ENCODE measurements at places on chromosomes 2 and 18. TPM values are rescaled to one million over a fixed set of nuclear protein-coding genes. Genes with fewer than 3 reads are reported as not detected.

Gene CACNB4
- 1.7 TPM for total RNA-seq

Gene RAB27B
- total RNA-seq, result 3.9 TPM

Gene ACOXL
- total RNA-seq, result 4.9 TPM

DNA sequence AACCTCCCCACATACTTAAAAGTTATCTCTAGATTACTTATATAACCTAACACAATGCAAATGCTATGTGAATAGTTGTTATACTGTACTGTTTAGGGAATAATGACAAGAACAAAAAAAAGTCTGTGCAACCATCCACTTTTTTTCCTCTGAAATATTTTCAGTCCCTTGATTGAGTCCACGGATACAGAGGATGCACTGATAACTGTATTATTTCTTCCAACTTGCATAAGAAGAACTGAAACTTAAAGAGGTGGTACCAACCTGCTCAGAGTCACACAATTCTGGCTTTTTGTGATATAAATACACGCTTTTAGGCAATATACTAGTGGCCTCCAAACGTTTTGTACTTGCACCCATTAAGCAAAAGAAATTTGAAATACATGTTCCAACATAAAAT is 1.4 kb downstream of the SMC6 start:
- peaks cover 37% of the 10 kb centered on the region for H3K4me1 ChIP-seq
- peak overlapping the region; percentile 91 for H3K27ac ChIP-seq
- DNase-seq, result no peak
- no peaks in the 10 kb centered on the region for H3K27me3 ChIP-seq

- no peak overlapping the region for H3K4me3 ChIP-seq
- H3K36me3 ChIP-seq, result no peaks in the 10 kb centered on the region
These were observed 256.9 kb downstream of the NDUFA10 start for GRCh38 chr2:239768031-239768790.

DNA sequence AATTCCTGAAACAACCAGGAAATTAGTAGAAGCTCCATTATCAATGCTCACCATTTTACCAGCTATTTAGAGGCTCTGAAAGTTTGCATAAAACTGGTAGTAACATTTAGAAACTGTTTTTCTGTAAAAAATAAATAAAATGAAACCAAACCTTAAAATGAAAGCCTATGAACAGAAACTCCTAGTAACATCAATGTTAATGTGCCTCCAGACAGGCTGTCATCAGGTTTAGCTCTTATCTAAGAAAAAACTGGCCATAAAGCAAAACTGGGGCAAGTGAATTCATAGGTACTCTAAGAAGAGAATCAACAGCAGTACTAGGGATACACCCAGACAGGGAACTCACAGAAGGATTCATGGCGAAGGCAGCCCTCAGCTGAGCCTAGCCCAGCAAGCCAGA is 8.0 kb downstream of the E2F6 start:
- H3K27ac ChIP-seq, result no peak overlapping the region
- peaks cover 18% of the 10 kb centered on the region for H3K36me3 ChIP-seq
- no peak for DNase-seq

DNA sequence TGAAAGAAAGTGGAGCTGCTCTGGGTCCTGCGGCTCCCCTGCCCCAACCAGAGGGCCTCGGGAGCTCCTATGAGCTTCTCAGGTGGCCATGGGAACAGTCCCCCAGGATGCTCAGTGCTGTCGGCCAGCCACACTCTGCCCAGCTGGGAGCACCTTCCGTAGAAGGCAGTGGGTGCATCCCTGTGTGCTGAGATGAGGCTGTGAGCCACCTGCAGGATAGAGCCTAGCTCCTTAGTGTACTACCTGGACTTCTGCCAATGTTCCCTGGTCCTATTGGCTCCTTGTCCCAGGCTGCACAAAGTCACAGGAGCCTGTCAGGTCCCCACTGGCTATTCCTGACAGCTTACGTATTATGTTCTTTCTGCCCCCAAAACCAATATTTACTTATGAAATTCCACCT is 16.1 kb downstream of the PRELID3A start:
- H3K36me3 ChIP-seq, result no peaks in the 10 kb centered on the region
- no peak overlapping the region for H3K27ac ChIP-seq
- H3K4me3 ChIP-seq, result no peak overlapping the region
- H3K27me3 ChIP-seq, result no peaks in the 10 kb centered on the region
- H3K4me1 ChIP-seq, result peaks cover 4% of the 10 kb centered on the region

GRCh38 chr2:156745619-156746018 is 309.4 kb downstream of the GPD2 start:
- no peaks in the 10 kb centered on the region for H3K4me1 ChIP-seq
- H3K4me3 ChIP-seq, result no peak overlapping the region
- H3K27me3 ChIP-seq, result no peaks in the 10 kb centered on the region
- DNase-seq, result no peak

- H3K27ac ChIP-seq, result no peak overlapping the region
- no peak overlapping the region for H3K4me3 ChIP-seq
- H3K27me3 ChIP-seq, result no peaks in the 10 kb centered on the region
- no peak for DNase-seq
These were observed 99.1 kb downstream of the EDAR start for GRCh38 chr2:108889907-108890306.

DNA sequence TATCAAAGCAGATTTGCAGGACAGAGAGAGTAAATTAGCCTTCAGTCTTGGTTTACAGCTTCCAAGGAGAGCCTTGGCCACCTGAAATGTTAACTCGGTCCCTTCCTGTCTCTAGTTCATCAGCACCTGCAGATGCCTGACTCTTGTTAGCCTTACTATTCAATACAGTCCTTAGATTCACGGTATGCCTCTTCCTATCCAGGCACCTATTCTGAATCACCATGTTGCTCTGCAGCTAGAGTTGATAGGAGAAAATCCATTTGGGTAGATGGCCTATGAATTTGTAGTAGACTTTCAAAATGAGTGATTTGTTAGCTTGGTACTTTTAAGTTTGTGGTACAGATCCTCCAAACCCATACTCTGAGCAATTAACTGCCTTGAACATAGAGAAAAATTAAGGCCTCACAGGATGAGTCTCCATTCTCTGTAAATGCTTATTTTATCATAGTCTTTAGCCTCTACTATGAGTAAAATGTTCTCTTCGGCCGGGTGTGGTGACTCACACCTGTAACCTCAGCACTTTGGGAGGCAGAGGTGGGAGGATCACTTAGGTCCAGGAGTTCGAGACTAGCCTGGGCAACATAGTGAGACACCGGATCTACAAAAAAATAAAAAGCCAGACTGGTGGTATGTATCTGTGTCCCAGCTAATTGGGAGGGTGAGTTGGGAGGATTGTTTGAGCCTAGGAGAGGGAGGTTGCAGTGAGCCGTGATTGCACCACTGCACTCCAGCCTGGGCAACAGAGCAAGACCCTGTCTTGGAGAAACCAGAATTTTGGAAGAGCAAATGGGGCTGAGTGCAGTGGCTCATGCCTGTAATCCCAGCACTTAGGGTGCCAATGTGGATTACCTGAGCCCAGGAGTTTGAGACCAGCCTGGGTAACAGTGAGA is 32.9 kb downstream of the PTCD3 start:
- H3K27ac ChIP-seq, result no peak overlapping the region
- H3K4me1 ChIP-seq, result no peaks in the 10 kb centered on the region

GRCh38 chr18:76515576-76515975 is 20.5 kb upstream of the ZNF516 start:
- no peak overlapping the region for H3K4me3 ChIP-seq
- no peak for DNase-seq
- H3K27me3 ChIP-seq, result peaks cover 21% of the 10 kb centered on the region
- H3K4me1 ChIP-seq, result no peaks in the 10 kb centered on the region
- no peak overlapping the region for H3K27ac ChIP-seq
- H3K36me3 ChIP-seq, result no peaks in the 10 kb centered on the region

Gene CPLX4
- total RNA-seq, result not detected

DNA sequence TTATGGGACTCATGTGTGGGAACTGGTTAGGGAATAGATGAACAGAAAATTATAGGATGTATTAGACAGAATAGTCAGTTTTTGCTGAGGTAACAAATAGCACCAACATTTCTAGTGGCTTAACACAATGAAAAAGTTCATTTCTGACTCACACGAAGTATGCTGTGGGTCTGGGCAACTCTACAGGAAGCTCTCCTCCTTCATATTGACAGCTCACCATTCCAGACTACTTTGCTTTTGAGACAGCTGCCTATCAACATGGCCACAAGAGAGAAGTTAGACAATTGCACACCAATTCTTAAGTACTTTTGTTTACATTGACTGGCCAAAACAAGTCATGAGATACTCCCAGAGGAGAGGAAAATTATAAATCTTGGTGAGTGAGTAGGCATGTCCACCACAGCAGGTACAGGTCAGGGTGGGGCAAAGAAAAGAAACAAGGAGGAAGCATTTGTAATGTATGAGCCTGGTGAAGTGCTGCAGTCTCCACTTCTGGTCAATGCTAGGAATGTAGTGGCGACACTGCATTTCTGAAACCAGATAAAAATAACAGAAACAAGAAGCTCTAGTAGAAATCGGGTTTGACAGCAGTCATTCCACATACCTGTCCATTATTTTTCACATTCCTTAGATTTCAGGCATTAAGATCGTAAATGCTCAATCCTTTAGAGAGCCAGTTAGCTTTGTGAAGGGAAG is 141.6 kb downstream of the ICOS start:
- no peaks in the 10 kb centered on the region for H3K36me3 ChIP-seq
- H3K4me1 ChIP-seq, result no peaks in the 10 kb centered on the region
- H3K27ac ChIP-seq, result no peak overlapping the region
- H3K4me3 ChIP-seq, result no peak overlapping the region
- peaks cover 7% of the 10 kb centered on the region for H3K27me3 ChIP-seq

DNA sequence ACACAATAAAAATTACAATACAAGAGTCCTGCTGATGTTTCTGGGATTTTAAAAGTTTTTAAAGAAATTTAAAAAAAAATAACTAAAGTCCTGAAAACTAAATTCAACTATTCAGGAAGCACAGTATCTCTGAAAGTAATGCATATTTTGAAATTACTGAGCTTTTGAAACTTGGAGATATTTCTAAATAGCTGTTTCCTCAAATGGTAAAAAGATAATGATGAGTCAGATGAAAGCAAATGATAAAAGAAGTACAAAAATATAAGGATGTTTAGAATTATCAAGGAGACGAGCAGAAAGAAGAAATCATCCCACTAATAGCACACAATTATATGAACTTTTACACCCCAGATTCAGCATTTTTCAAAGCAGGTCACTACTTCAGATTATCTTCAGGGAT is 90.2 kb upstream of the SLC25A52 start:
- no peaks in the 10 kb centered on the region for H3K27me3 ChIP-seq
- no peak for DNase-seq
- no peak overlapping the region for H3K27ac ChIP-seq
- H3K4me3 ChIP-seq, result no peak overlapping the region
- H3K36me3 ChIP-seq, result peaks cover 18% of the 10 kb centered on the region

DNA sequence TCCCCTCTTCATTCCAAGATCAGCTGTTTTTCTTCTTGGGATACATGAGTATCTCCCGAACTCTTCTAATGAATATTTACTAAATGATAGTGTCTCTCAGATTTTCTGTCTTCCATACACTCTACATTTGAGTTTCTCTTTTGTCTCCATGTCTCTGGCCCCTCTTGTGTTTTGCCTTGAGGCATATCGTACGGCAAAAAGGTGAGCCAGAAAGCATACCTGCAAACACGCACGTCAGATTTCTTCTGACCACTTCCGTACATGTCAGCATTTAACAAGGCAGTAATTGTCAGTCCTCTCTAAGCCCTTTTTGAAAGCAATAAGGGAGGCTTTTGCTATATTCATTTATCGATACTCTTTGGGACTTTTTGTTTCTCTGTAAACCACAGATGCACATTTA is 82.4 kb downstream of the FEZ2 start:
- no peaks in the 10 kb centered on the region for H3K27me3 ChIP-seq
- peaks cover 78% of the 10 kb centered on the region for H3K36me3 ChIP-seq
- H3K4me1 ChIP-seq, result no peaks in the 10 kb centered on the region
- no peak for DNase-seq
- H3K4me3 ChIP-seq, result no peak overlapping the region

- H3K36me3 ChIP-seq, result no peaks in the 10 kb centered on the region
- DNase-seq, result no peak
- no peak overlapping the region for H3K4me3 ChIP-seq
- H3K4me1 ChIP-seq, result no peaks in the 10 kb centered on the region
These were observed 599.2 kb downstream of the ADCYAP1 start for GRCh38 chr18:1503847-1504246.

DNA sequence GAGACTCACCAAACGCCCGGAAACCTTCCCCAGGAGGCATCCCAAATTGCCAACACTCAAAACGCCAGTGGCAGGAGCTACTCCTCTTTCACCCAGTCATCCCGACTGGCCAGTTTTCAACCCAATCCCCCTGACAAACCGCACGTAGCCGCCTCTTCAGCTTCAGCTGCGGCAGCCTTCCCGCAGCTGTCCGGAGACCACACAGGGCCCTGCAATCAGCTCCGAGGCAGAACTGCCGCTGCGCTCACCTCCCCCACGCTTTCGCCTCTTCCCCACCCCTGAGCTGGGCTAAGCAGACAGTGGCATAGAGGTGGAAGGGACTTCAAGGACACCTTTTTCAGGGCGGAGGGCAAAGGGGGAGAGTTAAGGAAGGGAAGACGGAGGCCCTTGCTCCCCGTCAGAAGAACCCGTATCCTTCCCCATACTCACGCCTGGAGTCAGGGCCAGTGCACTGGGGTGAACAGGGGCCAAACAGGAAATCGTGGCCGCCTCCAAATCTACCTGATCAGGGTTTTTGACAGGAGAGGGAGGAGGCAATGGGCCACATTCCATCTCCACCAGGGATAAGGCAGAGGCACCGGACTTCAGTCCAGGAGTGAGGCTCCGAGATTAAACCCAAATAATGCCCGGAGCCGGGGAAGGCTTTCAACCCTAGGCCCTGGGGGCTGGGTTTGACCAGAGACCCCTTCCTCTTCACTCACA is 16.9 kb downstream of the CYP26B1 start:
- no peaks in the 10 kb centered on the region for H3K36me3 ChIP-seq
- no peak overlapping the region for H3K27ac ChIP-seq

- no peak for DNase-seq
- H3K36me3 ChIP-seq, result no peaks in the 10 kb centered on the region
- H3K4me1 ChIP-seq, result peaks cover 30% of the 10 kb centered on the region
- H3K4me3 ChIP-seq, result no peak overlapping the region
These were observed 5.0 kb downstream of the ARID5A start for GRCh38 chr2:96541398-96542152.

- no peaks in the 10 kb centered on the region for H3K36me3 ChIP-seq
- H3K27me3 ChIP-seq, result no peaks in the 10 kb centered on the region
- DNase-seq, result no peak
- H3K4me1 ChIP-seq, result no peaks in the 10 kb centered on the region
- no peak overlapping the region for H3K27ac ChIP-seq
- H3K4me3 ChIP-seq, result no peak overlapping the region
These were observed 5.9 kb upstream of the ATP5MC3 start for GRCh38 chr2:175187378-175187777.

GRCh38 chr2:186664385-186665043 is 29.3 kb upstream of the FAM171B start:
- H3K36me3 ChIP-seq, result peaks cover 66% of the 10 kb centered on the region
- no peak for DNase-seq
- H3K4me3 ChIP-seq, result no peak overlapping the region
- H3K27ac ChIP-seq, result no peak overlapping the region
- no peaks in the 10 kb centered on the region for H3K4me1 ChIP-seq

GRCh38 chr2:118493213-118493612 is 354.2 kb downstream of the EN1 start:
- no peaks in the 10 kb centered on the region for H3K4me1 ChIP-seq
- H3K27ac ChIP-seq, result no peak overlapping the region
- H3K4me3 ChIP-seq, result no peak overlapping the region
- H3K36me3 ChIP-seq, result no peaks in the 10 kb centered on the region
- DNase-seq, result no peak
- H3K27me3 ChIP-seq, result no peaks in the 10 kb centered on the region

GRCh38 chr2:27537287-27537686 is 40.6 kb downstream of the GCKR start:
- H3K27ac ChIP-seq, result no peak overlapping the region
- no peaks in the 10 kb centered on the region for H3K4me1 ChIP-seq
- peaks cover 10% of the 10 kb centered on the region for H3K27me3 ChIP-seq
- H3K36me3 ChIP-seq, result no peaks in the 10 kb centered on the region

GRCh38 chr18:63617915-63618234 is 26.2 kb downstream of the SERPINB4 start:
- DNase-seq, result no peak
- H3K4me1 ChIP-seq, result no peaks in the 10 kb centered on the region
- no peaks in the 10 kb centered on the region for H3K36me3 ChIP-seq
- no peak overlapping the region for H3K27ac ChIP-seq

Gene FOXD4L1
- total RNA-seq, result not detected

Data from Panc1 (cell line).